Stimulated activated CD8-positive, alpha-beta memory T cell treated with anti-CD3 and anti-CD28 coated beads, Interleukin-4, amount 100 ng/mL, for 1 hour (primary cell): ENCODE measurements at places on chromosomes 2 and 18.

GRCh38 chr2:1976112-1976511 lies 231.8 kb upstream of the PXDN start:
- no peak for DNase-seq

GRCh38 chr2:96091141-96091710 lies 25.1 kb downstream of the ADRA2B start:
- no peak for DNase-seq

DNA sequence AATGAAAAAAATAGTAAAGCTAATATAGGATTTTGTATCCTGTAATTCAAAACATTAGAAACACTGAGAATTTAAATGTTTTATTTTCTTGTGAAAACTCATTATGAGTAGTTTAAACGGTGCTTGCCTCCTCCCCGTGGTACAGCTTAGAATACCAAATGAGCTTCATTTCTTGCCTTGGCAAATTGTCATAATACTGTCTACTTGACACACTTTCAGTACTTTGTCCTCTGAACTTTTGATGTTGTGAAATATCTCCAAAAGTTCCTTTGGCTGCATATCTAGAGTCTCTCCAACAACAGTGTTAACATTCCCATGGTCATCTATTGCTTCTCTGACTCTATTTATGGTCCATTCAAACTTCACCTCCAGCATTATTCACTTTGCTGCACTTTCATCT lies 61.9 kb upstream of the EPB41L5 start:
- DNase-seq, result no peak

GRCh38 chr2:241465543-241465942 lies 42.8 kb downstream of the STK25 start:
- no peak for DNase-seq

GRCh38 chr2:162430323-162430722 lies 86.4 kb downstream of the GCA start:
- no peak for DNase-seq

DNA sequence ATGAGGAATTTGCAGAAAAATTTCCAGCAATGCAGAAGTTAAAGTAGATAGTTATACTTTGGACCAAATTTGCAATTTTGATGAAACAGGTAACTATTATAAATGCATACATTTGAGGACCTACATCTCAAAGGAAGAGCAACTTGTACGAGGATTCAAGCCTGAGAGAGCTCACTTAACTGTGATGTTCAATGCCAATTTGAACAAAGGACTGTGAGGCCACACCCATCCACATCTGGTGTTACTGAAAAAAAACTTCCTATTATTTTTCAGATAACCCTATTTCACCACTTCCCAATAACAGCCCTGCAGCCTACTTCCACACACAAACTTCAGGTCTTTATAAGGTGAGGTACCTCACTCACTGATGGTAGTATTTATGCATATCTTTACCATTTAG lies 203.5 kb upstream of the NABP1 start:
- no peak for DNase-seq

DNA sequence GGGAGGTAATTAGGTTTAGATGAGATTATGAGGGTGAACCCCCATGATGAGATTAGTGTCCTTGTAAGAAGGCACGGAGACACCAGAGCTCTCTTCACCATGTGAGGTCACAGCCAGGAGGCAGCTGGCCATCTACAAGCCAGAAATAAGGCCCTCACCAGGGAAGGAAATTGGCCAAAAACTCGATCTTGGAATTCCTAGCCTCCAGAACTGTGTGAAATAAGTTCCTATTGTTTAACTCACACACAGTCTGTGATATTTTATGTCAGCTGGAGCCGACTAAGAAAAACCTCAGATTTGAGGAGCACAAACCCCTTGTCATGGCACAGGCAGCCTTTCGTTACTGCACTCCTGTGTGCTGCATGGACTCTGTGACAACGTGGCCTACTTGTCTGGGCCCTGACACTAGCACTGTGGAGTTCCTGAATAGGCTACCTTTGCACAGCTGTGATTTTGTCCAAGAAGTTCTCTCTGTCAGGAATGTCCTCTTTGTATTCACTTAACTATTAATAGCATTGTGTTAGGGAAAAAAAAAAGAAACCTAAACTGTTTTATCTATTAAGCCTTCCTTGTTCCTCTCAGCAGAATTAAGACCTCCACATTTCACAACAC lies 319.8 kb downstream of the TDRD15 start:
- no peak for DNase-seq

DNA sequence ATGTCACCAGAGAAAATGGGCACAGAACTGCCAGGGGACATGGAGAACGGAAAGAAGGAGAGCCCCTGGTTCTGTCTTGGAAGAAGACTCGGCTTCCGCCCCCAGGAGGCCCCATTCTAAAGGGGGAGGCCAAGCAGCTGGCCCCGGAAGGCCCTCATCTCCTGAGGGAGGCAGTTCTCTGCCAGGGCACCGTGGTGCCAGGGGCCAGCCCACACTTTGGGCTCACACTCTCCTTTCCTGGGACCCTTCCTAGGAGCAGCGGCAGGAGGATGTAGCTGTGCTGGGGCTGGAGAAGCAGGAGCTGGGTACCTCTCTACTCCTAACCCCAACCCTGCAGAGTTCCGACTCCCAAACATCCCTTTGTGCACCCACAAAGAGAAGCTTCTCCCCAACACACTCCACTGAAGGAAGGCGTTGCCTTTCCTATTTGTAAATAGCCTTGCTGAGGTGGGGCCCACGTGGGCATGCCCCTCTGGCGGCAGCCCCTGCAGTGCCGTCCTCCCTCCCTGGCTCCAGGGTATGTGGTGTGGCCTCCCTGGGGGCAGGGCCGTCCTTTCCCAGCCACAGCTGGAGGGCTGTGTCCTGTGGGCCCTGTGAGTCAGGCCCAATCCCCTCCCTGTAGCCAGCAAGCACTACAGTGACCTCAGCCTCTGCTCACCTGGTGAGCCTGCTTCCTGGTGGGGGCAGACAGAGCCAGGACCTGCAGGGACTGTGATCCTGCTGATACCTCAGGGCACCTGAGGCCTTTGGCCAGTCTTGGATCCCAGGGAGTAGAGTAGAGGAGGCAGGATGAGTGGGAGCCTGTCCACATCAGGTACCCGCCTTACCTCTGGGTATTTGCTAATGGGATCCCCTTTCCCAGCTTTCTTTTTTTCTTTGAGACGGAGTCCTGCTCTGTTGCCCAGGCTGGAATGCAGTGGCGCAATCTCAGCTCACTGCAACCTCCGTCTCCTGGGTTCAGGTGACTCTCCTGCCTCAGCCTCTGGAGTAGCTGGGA lies 26.6 kb downstream of the ZFP36L2 start:
- no peak for DNase-seq

DNA sequence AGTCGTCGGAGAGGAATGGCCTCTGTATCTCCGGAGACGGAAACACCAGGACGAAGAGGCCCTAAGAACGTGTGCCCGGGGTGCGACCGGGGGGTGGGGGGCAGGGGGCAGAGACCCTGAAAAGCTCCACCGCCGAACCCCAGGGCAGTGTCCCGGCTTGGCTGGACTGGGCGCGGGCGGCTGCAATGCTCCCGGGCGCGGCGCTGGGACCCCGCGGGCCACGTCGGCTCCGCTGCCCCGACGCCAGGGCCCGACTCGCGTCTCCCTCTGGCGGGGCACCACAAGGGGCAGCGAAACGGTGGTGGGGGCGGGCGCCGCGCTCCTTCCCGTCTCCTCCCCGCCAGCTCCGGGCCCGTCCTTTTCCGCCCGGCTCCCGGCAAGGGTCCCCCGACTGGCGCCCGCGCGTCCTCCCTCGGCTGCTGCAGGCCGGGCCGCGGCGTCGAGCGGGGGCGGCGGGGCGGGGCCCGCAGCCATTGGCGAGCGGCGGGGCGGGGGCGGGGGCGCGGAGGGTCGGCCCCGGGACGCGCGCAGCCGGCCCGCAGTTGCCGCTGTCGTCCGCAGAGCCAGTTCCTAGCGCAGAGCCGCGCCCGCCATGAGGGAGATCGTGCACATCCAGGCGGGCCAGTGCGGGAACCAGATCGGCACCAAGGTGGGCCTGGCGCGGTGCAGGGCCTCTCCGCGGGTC lies at the start of gene TUBB6:
Gene TUBB6 (plus strand): TSS at position 541 of the 685 bp plus-strand sequence. CDS start 52 bp downstream, at position 593.
- no peak for DNase-seq

DNA sequence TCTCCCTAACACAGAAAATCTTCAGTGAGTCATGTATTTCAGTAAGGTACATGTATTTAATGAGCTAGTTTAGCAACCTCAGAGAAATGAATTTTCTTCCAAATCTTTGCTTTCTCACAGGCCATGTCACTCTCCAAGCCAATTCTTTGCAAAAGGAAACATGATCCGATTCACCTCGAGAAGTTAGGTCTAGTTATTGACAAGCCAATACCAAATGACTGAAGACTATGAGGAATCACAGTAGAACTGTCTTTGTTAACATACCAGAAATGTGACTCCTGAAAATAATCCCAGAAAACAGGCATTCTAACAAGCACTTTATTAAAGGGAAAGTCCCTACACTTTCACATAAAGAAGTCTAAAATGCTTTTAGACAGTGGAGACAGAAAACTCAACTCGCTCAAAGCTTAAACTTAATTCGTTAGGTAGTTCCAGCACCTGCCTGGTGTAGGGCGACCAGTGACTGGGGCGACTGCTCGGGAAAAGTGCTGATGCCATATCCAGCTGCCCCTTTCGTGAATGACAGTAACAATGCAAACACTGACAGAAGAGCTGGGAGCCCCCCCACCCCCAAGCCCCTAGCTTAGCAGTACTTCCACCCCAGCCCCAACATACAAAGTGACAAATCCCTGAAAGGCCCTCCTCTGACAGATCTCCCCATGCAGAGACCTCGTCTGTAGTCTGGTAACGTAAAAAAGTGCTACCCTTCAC lies 1.8 kb downstream of the MEMO1 start:
- DNase-seq, result no peak
